ENCODE measurements at places on chromosomes 5 and 9.

DNA sequence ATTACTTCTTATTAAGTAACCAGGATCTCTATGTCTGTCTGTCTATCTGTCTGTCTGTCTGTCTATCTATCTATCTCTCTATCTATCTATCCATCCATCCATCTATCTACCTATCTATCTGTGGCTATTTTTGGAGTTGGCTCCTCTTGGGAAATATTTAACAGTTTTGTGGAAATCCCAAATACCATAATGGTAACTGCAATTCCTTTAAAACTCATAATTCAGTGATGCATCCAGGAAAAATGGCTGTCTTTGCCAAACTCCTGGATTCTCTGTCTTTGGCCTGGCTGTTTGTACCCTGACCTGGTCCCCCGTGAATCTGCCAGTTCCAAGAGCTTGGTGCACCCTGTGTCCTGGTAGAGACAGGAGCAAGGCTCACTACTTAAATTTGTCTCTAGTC lies 197.0 kb downstream of the PCSK1 start:
- DNase-seq, result no peak

DNA sequence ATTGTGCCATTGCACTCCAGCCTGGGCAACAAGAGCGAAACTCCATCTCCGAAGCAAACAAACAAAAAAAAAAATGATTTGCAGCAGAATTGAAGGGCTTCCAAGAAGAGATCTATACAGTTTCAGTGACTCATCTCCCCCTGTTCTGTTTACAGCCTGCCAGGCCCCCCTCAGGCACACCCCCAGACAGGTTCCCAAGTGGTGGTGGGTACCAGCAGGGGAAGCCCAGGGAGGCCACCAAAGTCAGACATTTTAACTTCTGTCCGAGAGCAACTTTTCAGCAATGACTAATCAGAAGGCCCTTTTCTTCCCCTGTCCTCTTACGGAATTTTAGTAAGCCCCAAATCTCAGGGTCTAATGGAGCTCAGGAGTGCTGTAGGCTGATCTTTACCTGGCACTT lies 98.7 kb downstream of the PAX5 start:
- DNase-seq, result no peak

DNA sequence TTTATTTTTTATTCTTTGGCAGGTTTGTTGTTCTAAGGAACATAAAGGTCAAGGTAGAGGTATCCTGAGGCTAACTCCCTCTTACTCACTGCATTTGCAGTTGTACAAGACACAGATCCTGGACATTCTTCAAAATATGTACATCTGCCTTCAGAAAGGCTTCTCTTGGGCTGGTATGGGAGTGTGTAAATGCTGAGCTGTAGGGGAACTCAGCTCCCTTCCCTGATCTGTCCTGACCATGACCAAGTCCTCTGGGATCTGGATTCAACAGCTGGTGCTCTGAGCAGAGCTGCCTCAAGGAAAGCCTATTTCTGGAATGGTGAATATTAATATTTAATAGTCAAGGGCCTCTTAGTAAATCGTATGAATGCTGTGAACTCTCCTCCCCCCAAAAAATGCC lies 117.4 kb downstream of the PRKACG start:
- no peak for DNase-seq

GRCh38 chr5:1881098-1881572 lies 1.6 kb downstream of the IRX4 start:
- DNase-seq, result no peak

- DNase-seq, result no peak
Observed at GRCh38 chr9:92292338-92293074, 991 bp downstream of the IARS1 start.

GRCh38 chr9:69170231-69170630 lies 3.8 kb upstream of the TJP2 start:
- DNase-seq, result no peak

DNA sequence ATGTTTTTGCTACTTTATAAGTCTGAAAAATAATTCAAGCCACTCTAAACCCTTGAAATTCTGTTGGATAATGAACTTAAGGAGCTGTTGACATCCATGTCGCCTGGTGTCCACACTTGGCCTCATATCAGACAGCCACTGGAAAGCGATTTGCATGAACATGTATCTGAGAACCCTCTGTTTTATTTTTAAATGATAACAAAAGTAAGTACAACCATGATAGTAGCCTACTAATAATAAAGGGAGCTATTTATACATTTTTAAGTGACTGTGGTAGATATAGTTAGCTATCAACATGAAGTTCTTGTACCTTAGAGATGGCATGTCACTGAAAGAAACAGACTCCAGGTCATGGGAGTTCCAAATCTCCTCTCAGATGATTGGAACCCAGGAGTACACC lies 53.3 kb downstream of the PLCXD3 start:
- DNase-seq, result no peak

DNA sequence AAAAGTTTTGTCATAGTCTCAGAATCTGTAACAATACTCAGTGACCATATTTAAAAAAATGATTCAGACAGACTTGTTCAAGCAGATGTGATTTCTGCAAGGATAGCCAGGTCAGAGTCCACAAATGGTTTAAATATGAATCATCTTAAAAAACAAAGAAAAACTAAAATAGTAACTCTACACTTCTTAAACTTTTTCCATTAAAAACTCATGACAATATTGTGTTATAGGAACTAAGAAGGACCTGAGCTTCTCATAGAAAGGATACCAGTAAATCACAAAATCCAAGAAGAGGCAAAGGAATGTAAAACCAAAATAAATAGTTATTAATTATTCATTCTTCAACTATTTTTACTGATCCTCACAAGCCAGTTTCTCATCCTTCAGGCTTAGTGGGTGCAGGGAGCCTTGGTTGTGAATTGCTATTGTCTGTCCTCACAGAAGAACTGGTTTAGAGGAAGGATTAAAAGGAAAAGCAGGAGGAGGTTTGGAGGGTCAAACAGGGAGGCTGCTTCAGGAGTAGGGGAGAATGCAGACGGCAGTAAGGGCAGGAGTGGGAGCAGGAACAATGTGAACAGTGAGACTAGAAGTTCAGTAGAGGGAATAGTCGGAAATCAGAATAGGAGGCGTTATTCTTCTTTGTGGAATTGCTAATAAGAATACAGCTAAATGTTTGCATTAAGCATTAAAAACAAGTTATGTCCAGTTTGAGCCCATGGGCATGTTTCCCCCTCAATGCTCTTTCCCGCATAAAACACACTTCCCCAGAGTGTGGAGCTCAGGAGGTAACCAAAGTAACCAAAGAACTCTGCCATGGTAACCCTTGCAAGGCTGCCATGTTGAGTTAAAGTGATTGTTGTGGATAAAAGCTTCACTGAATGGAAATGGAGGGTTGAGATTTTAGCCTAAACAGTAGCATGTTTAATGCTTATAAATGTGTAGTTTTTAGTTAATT lies 110.7 kb downstream of the CCDC192 start:
- DNase-seq, result no peak

DNA sequence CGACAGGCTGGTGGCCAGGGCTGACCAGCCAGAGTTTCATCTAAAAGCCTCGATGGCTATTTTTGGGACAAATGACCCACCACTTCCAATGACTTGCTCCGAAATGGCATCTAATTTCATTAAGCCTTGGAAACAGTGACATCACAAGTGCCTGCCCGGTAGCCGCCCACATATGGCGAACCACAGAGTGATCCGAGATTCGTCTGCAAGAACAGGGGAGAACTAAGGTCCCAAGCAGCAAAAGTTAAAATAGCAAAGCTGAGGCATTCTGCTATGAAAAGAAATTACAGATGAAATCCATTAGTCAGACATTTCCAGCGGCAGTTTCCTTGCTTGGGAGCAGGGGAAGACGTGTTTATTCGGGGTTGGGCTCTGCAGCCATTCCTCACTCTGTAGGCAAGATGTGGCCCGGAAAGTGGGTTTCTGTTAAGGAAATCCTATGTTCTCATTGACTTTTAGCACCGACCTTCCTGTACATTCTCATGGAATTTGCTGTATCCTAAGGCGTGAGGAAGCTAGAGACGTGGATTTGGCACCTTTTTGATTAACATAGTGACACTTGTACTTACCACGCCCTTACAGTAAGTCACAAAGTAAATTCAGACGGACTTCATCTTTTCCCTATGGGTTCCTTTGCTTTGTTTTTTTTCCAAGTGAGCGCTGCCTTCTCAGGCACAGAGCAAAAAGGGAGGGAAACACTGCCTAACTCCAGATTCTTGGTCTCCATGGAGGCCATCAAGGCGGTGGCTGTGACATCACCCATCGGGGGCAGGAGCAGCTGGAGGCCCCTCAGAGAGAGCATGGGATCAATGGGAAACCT lies 45.1 kb downstream of the ERGIC1 start:
- no peak for DNase-seq

DNA sequence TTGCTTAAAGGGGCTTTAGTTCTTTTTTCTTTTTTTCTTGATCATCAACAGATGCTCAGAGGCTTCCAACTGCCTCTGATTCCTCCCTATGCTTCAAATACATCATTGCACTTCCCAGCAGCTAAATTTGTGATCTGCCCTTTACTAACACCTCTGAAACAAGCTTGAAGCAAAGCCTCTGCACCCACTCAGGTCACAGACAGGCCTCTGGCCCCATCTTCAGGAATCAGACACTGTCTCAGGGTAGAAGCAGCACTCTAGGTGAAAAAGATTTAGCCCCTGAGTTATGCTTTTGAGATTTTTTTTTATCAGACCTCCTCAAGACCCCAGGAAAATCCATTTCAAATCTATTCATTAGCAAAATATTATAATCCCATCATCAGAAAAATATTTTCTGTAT lies 91.5 kb downstream of the MAMDC2 start:
- no peak for DNase-seq
